ENCODE measurements at places on chromosomes 13 and 19.

- DNase-seq: peak; percentile 16
These were observed 552 bp downstream of the KPNA3 start for GRCh38 chr13:49791711-49792549.

DNA sequence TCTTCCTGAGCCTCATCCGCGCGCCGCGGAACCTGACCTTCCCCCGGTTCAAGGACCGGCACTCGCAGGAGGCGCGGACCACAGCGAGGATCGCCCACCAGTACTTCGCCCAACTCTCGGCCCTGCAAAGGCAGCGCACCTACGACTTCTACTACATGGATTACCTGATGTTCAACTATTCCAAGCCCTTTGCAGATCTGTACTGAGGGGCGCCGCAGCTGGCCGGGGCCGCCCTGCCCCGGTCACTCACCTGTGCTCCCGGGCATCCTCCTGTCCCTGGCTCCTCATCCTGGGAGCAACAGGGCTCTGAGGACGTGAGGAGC lies 23.9 kb upstream of the KCTD15 start:
- DNase-seq: no peak

DNA sequence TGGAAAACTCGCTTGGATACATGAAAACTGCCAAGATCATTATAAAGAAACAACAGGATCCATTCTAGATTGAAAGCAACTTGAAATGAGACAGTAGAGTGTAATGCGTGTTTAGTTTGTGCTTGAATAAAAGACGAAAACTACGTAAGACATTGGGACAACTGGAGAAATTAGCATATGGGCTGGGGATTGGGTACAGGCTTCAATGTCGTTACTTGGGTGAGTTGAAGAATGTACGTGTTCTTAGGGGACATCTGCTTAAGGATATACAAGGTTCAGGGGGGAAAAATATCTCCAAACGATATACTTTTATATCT lies 471 bp upstream of the ERVK3-1 start:
- no peak for DNase-seq

GRCh38 chr13:45295536-45295935 lies 45.4 kb downstream of the TPT1 start:
- DNase-seq: no peak

- DNase-seq: no peak
These were observed 11.7 kb upstream of the SPACA6 start for GRCh38 chr19:51681286-51681941.

GRCh38 chr19:57202160-57202559 lies 10.9 kb downstream of the ZNF264 start:
- no peak for DNase-seq

- no peak for DNase-seq
These were observed 26.9 kb upstream of the PIK3R2 start for GRCh38 chr19:18126097-18126496.
